ENCODE measurements at places on chromosomes 6 and 20.

GRCh38 chr6:19424853-19425252 is 412.3 kb upstream of the ID4 start:
- DNase-seq = no peak

DNA sequence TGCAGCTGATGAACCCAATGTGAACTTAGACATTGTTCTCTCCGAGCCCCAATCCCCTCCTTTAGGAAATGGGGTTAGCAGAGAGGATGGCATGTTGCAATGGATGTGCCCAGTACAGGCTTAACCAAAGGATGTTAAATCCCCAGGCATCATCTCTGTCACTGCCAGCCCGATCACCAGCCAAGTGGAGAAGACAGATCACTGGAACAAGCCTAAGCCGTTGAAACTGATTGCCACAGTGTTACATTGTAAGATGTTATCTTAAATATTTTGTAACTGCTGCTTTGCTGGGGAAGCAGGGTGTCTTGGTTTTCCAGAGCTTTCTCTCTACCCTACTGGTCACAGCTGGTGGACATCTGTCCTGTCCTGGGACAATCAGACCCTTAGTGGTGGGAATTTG is 783.4 kb upstream of the CHD6 start:
- no peak for DNase-seq

GRCh38 chr6:135008941-135009290 is 45.7 kb downstream of the HBS1L start:
- DNase-seq = no peak

- no peak for DNase-seq
Observed at GRCh38 chr6:87334683-87335082, 5.6 kb upstream of the GJB7 start.

- no peak for DNase-seq
Observed at GRCh38 chr6:7151381-7151780, 43.6 kb downstream of the RREB1 start.
